Nephron progenitor cell (in vitro differentiated cells): ENCODE measurements at places on chromosomes 6 and 20.

GRCh38 chr20:46936415-46937156 is 41.9 kb downstream of the EYA2 start:
- H3K4me3 ChIP-seq, result no peak overlapping the region
- H3K27me3 ChIP-seq, result peaks cover 7% of the 10 kb centered on the region
- peaks cover 37% of the 10 kb centered on the region for H3K4me1 ChIP-seq
- DNase-seq, result peak; percentile 26

- peaks cover 23% of the 10 kb centered on the region for H3K4me1 ChIP-seq
- no peak overlapping the region for H3K4me3 ChIP-seq
- H3K27ac ChIP-seq, result no peak overlapping the region
- peaks cover 2% of the 10 kb centered on the region for H3K27me3 ChIP-seq
- peaks cover 5% of the 10 kb centered on the region for H3K36me3 ChIP-seq
- DNase-seq, result no peak
Observed at GRCh38 chr6:139386404-139386803, 12.0 kb upstream of the CITED2 start.

DNA sequence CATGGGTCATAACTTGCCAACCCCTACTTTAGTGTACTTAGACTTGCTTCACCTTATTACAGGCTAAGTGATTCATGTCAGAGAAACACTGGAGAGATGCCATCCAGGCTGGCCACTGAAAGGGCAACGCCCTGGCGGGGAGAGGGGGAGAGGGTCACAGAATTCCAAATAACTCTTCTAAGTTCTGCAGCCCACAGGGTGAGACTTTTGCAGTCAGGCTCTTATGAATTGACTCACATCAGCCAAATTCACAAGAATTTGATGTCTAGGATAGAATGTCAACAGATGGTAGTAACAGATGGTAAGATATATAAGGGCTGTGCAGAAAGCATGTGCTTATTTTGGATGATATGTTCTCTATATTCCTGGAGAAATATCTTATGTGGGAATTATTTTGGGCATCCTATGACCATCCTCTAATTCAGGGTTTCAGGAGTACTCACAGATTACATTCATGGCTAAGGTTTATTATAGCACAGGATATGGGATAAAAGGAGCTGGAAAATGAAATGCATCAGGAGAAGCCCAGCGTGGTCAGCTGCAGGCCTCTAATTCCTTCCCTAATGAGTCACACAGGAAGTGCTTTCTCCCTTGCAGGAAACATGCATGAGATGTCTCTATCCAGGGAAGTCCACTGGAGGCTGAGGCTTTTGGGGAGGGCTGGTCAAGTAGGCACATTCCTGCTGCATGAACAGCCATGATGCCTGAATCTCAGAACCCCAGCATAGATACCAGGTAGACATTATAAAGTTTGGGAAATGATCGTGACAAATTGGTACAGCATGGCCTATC is 58.7 kb upstream of the RIN2 start:
- H3K4me3 ChIP-seq, result no peak overlapping the region
- peaks cover 17% of the 10 kb centered on the region for H3K27me3 ChIP-seq
- H3K36me3 ChIP-seq, result peaks cover 58% of the 10 kb centered on the region
- H3K4me1 ChIP-seq, result peaks cover 31% of the 10 kb centered on the region
- no peak overlapping the region for H3K27ac ChIP-seq
- no peak for DNase-seq

GRCh38 chr6:151130329-151130728 is 109.4 kb upstream of the AKAP12 start:
- peaks cover 24% of the 10 kb centered on the region for H3K36me3 ChIP-seq
- peaks cover 4% of the 10 kb centered on the region for H3K27me3 ChIP-seq
- H3K27ac ChIP-seq, result no peak overlapping the region
- no peak overlapping the region for H3K4me3 ChIP-seq
- no peak for DNase-seq

GRCh38 chr6:52546678-52547077 is 30.2 kb downstream of the TRAM2 start:
- no peak for DNase-seq
- H3K27ac ChIP-seq, result no peak overlapping the region
- peaks cover 7% of the 10 kb centered on the region for H3K27me3 ChIP-seq
- H3K4me1 ChIP-seq, result peaks cover 77% of the 10 kb centered on the region
- H3K36me3 ChIP-seq, result no peaks in the 10 kb centered on the region
- H3K4me3 ChIP-seq, result no peak overlapping the region
